Bone marrow (tissue), 2 donors: ENCODE measurements at places on chromosomes 5 and 9.

DNA sequence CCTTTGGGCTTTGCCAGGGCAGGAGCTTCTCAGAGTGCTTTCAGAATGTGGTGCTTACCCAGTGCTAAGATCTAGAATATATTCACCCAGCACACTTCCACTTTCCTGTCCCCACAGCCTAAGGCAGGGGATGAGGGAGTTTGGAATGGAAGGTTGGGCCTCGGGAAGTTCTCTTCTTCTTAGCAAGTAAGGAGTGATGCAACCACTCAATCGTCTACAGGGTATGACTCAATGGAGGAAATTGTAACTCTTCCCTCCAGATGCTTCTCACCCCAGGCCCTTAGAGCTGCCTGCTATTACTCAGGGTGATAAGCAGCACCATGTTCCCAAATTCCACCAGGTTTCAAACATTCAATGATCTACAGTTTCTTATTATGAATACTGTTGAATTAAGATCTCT is 30.8 kb upstream of the AGGF1 start:
- no peak for DNase-seq

DNA sequence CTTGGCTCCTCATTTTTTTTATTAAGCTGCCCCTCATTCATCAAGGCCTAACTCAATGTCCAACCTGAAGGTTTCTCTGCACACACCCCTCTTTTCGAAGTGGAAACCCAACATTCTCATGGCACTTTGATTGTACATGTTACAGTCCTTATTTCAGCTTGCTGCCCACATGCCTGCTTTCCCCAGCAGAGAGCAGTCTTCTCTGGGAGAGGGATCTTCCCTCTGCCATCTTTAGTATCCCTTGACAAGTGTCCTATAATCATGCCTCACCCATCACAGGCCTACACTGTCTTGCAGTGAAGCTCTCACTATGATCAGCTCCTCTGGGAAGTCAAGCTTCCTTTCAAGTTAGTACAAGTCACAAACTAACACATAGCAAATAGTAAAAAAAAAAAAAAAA is 175.1 kb downstream of the ACER2 start:
- no peak for DNase-seq

DNA sequence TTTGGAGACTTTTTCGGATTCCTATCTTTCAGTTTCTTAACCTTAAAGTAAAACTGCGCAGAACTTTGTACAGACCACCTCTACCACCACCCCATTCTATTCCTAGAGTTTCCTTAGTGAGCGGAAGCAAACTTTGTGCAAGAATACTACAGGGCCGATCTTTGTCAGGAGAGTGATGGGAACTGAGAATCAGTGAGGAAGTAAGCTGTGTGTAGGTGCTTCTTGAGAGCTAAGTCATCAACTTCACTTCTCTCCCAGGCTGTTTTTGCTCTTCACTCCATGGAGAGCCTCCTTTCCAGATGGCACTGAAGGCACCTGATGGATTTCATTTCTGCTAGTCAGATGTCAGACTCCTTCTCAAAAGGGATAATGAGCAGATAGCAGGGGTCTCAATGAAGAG is 127.3 kb downstream of the SPATA31D1 start:
- DNase-seq = no peak

DNA sequence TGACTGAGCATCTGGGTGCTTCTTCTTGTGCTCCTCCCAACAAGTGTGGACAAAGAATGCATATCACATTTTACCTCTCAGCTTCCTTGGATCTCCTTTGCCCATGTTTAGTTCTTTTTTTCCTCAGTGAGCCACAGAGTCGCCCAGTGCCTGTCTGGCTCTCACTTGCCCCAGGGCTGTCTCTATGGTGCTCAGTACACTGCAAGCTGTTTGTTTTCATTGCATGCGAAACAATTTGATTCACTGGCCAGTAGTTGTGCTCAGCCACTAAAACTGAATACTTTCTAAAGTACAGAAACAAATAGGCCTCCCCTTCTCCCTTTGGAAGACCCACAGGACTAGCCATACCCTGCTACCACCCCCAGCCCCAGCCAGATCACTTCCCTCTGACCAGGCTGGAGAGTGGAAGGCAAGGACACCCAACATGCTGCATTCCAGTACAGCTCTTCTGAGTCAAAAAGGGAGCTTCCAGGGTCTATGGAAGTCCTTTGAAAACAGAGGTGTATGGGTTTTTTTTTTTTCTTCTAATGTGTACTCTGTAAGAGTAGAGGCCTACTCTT is 3.8 kb downstream of the LHFPL2 start:
- DNase-seq = no peak

- peak; percentile 40 for DNase-seq
Measured at GRCh38 chr5:134503088-134503936, 22.2 kb upstream of the JADE2 start.

GRCh38 chr5:74465724-74466123 is 174.8 kb downstream of the ENC1 start:
- DNase-seq = no peak
